Vein endothelial cell (primary cell): ENCODE measurements at places on chromosomes 16 and 17. TPM values are rescaled to one million over a fixed set of nuclear protein-coding genes. Genes with fewer than 3 reads are reported as not detected.

The C17orf100 gene
- total RNA-seq = 0.33 and 0.67 TPM in 2 replicates

The HEATR9 gene
- total RNA-seq = not detected in 2 replicates

The CCL8 gene
- 0.38 TPM in 1 of 2 replicates, not detected in the other for total RNA-seq

The CA10 gene
- not detected in 2 replicates for total RNA-seq

The OTOP3 gene
- not detected in 2 replicates for total RNA-seq

The RTN4RL1 gene
- total RNA-seq = 0.10 TPM in 1 of 2 replicates, not detected in the other
